ENCODE measurements at places on chromosomes 5 and 9. TPM values are rescaled to one million over a fixed set of nuclear protein-coding genes. Genes with fewer than 3 reads are reported as not detected.

The FOXD1 gene
- total RNA-seq, result 0.20 TPM

The GKAP1 gene
- 2.5 TPM for total RNA-seq

The NREP gene
- total RNA-seq, result 96.7 TPM

The PRSS3 gene
- 10.7 TPM for total RNA-seq

The SNCAIP gene
- total RNA-seq, result 35.9 TPM

The CACNA1B gene
- total RNA-seq, result 0.11 TPM

The PCDHA1 gene
- not detected for total RNA-seq

The GRM6 gene
- total RNA-seq, result not detected

Data from endothelial cell of umbilical vein (primary cell).